ENCODE measurements at places on chromosomes 4 and X. TPM values are rescaled to one million over a fixed set of nuclear protein-coding genes. Genes with fewer than 3 reads are reported as not detected.
A peak's percentile ranks its signal among the peaks of the same experiment; 100 is the strongest.

DNA sequence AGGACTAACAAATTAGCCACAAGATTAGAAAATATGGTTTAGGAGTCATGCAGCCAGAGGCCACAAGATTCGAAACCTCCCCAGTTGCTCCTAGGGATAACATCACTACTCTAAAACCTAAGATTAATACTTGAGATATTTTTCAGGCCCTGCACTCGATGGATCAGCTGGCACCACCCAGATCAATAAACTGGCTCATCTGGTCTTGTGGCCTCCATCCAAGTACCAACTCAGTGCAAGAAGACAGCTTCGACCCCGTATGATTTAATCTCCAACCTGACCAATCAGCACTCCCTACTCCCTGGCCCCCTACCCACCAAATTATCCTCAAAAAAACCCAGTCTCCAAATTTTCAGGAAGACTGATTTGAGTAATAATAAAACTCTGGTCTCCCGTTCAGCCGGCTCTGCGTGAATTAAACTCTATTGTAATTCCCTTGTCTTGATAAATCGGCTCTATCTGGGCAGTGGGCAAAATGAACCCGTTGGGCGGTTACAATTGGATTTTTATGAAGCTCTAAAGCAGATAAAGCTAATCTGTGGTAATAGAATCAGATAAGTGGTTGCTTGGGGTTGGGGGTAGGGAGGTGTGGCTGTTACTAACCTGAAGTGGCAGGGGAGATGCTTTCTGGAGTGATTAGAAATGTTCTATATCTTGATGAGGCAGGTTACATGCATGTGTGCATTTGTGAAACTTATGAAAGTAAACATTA, 91.8 kb upstream of the ATXN3L start:
- DNase-seq = no peak

- DNase-seq = peak; percentile 42
These were observed at the start of gene ZFX for GRCh38 chrX:24149351-24150050. TSS of gene ZFX (plus strand) at chrX:24149729. CDS start at chrX:24172743, 23,014 bp downstream.

GRCh38 chrX:43557792-43558191, 98.3 kb upstream of the MAOA start:
- DNase-seq = peak; percentile 57

DNA sequence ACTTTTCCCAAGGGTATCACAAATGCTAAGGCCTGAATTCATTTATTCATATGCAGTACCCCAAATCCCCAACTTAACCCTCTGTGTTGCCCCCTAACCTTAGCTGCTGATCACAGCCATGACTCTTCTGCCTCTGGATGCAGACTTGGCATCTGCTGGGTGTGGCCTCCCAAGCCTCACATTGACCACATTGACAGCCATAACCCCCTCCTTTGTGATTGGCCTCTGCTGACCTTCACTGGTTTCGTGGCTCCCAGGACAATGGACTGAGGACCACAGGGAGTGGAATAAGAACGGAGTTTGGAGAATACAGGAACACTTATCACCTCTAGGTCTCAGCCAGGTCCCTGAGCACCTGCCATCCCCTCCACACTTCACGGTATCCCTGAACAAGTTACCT, 123.6 kb upstream of the CPEB2 start:
- DNase-seq = no peak

GRCh38 chr4:153560908-153561307, 94.7 kb downstream of the TMEM131L start:
- DNase-seq = no peak

DNA sequence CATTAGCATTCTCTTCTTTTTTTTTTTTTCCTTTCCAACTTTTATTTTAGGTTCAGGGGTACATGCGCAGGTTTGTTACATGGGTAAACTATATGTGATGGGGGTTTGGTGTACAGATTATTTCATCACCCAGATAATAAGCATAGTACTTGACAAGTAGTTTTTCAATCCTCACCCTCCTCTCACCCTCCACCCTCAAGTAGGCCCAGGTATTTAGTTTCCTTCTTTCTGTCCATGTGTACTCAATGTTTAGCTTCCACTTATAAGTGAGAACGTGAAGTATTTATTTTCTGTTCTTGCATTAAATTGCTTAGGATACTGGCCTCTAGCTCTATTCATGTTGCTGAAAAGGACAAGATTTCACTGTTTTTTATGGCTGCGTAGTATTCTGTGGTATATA, 140.8 kb upstream of the PGRMC2 start:
- no peak for DNase-seq

DNA sequence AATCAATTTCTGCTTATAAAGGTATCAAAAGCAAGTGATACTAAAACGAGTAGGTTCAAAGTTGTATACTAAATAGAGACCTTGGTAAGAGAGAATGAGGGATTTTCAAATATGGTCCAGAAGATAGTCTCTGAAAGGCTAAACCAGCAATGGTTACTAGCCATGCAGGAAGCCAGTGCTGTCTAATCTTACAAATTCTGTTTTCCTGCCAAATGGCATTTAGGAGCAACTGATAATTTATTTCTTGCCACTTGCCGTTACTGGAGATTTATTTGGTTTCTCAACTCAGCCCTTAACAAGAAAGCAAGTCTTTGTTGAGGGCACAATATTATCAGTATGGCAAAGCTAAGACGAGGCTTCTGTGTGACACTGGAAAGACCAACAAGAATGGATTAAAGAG, 47.2 kb downstream of the MAP7D3 start:
- DNase-seq = no peak

GRCh38 chr4:80713409-80713808, 317.1 kb upstream of the BMP3 start:
- DNase-seq = no peak

DNA sequence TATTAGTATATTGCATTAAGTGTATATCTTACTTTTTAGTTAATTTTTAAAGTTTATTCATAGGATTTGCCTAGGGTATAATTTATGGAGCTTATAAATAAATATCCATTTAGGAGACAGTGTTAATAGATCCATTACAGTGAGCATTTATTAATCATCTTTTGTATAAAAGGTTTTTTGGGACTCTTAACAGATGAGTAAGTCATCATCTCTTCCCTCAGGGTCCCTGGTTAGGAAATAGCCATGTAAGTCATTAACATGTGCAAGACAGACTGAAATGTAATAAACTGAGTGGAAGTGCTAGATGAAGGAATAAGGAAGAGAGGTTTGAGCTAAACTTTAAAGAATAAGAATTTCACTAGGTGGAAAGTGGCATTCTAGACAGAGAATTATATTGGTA, 69.2 kb downstream of the PAQR3 start:
- no peak for DNase-seq

GRCh38 chr4:122548452-122548851, 72.4 kb downstream of the IL21 start:
- DNase-seq = no peak

DNA sequence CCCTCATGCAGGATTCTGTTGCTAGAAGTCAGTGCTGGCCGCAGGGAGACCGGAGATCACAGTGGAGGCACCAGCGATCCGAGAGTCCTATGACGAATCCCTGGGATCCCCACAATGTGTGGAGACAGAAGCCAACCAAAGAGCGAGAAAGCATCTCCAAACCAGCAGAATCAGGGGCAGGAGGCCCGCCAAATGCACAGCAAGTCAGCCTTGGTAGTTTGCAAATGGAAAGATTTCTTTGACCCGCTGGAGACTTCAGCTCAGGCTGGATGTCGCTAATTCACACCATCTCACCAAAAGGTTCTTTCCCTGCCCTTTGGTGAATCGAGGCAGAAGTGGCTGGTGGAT, 505 bp upstream of the PKD2 start:
- DNase-seq = no peak

DNA sequence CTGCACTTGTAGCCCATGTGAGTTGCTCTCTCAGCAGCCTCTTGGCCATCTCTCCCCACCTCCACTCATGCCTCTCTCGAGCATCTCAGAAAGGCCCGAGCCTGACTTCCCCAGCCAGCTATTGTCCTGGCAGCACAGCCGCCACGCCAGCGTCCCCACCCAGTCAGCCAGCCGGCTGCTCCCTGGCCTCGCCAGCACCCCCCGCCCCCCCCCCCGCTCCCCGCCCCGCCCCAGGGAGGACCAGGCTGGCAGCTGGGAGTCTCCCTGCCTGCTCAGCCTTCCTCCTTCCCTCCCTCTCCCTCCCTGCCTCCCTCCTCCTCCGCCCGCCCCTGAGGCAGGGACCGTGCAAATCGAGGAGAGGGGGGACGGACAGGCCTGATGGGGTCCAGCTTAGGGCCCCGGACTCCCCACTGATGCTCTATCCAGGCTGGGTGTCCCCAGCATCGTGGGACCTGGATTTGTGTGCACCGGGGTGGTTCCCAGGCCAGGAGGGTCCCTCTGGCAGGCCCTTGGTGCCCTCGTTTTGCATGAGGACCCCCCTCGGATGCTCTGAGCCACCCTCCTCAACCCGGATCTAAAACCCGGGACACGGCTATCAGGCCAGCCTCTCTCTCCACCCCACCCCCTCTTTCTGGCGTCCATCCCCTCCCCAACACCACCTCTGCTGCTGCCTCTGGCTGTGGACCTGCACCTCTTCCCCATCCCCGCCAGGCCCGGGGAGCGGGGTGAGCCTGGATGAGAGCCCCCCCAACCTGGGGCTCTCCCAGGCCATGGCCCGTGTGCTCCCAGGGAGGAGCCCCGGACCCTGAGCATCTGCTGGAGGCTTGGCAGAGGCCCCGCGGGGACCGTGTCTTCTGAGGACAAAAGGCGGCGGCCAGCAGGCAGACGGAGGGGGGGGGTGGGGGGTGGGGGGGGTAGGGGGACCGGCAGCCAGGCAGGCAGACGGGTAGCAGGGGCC, at the start of gene GPR173:
Gene GPR173 (plus strand): TSS at position 621 of the 958 bp plus-strand sequence. CDS start 27,833 bp downstream, outside the sequence.
- DNase-seq = no peak

DNA sequence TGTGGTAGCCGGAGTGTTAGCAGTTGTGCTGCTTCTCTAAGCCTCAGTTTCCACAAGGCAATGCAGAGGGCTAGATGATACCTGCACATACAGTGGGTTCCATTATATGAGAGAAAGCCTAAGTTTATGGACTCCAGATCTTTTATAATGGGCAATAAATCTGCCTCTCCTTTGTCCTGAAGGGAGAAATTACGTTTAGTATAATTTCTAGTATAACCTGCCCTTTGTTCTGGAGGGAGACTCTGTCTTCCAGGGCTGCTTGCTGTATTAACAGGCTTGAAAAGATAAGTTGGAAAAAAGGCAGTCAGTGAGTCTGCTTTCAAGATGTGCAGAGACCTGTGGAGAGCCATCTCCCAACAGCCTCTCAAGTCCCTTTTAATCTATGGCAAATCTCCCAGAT, 42.8 kb downstream of the ZNF81 start:
- no peak for DNase-seq

GRCh38 chr4:111960241-111960667, 185.0 kb upstream of the FAM241A start:
- no peak for DNase-seq

- DNase-seq = no peak
These were observed 2.0 kb upstream of the FATE1 start for GRCh38 chrX:151713849-151714248.

DNA sequence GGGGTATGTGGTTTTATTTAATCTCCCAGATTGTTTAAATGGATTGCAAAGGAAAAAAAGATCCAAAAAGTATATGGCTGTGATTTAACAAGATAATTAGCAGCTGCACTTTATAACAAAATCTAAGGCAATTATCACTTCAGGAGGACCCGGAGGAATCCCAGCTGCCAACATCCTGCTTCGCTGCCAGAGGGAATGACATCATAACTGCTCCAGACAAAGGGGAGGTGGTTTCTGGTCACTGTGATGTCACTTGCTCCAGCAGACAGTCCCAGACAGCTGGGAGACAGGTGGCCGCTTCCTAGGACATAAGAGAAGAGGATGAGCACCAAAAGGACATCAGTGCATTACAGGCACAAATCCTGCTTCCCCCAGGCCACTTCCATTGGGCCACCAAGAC, 371.0 kb downstream of the BCOR start:
- DNase-seq = no peak

GRCh38 chr4:35933901-35934300, 310.4 kb downstream of the ARAP2 start:
- no peak for DNase-seq

DNA sequence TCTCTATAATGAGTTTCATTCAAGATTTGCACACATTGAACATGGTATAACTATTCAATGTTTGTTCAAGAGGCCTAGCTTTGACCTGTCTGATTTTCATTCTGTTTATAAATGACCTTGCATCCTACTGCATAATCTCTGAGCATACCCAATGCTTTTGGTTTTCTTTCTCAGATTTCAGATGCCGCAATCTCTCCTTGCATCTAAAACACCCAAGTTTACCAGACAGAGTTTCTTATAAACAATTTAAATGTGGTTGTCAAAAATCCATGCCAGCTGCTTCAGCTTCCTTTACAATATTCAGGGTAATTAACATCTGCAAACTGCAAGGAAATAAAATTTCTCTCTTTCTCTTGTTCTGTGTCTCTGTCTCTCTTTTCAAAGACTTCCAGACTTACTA, 123.0 kb upstream of the PCDH18 start:
- DNase-seq = no peak

- DNase-seq = no peak
These were observed 304 bp upstream of the SPIN2A start for GRCh38 chrX:57137501-57137900.

DNA sequence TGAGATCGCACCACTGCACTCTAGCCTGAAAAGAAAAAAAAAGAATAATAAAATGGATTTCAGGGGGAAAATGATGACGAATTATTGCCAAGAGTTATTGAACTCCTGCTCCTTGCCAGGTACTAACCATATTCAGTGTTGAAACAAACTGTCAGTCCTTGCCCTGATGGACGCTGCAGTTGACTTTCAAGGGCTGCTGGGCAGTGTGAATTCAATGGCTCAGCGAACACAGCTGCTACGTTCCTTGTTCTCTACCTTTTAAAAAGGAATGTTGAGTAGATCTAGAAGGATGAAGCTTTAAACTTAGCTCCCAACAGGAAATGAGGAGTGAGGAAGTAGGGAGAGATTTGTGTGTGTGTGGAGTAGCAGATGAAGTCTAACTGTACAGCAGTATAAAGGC, 2.7 kb downstream of the LIMCH1 start:
- DNase-seq = no peak

GRCh38 chrX:31217084-31217483, 145.2 kb upstream of the FTHL17 start:
- no peak for DNase-seq

DNA sequence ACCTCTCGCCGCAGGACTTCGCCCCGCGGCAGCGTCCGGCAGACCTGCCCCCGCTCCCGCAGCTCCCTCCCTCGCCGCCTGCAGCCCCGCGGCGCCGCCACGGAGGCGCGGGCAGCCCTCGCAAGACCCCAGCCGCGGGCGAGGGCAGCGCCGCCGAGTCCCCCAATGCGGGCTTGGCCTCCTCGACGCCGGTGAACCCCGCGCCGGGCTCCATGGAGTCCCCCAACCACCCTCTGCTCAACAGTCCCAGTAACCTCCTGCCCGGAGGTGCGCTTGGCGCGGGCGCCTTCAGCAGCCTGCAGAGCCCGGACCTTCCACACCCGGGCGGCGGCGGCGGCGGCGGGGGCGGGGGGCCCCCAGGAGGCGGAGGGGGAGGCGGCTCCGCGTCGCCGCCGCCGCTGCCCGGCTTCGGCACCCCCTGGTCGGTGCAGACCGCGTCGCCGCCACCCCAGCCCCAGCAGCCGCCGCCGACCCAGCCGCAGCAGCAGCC, 1.2 kb downstream of the CPEB2 start:
- peak; percentile 41 for DNase-seq

GRCh38 chr4:26682436-26682835, 98.6 kb downstream of the TBC1D19 start:
- no peak for DNase-seq

The ZFYVE28 gene
- 11.8 TPM for total RNA-seq

The NPY1R gene
- total RNA-seq = not detected

The SGMS2 gene
- not detected for total RNA-seq

The GYG2 gene
- not detected for total RNA-seq

The SORCS2 gene
- not detected for total RNA-seq

The CTBP1 gene
- 189 TPM for total RNA-seq

The FAM236B gene
- total RNA-seq = not detected

The CITED1 gene
- total RNA-seq = not detected

The PCDH19 gene
- total RNA-seq = not detected

The IL2 gene
- not detected for total RNA-seq

The RP2 gene
- 7.5 TPM for total RNA-seq

The HHIP gene
- not detected for total RNA-seq

Measured in naive thymus-derived CD8-positive, alpha-beta T cell (primary cell).